ENCODE measurements at places on chromosomes 1 and 21. TPM values are rescaled to one million over a fixed set of nuclear protein-coding genes. Genes with fewer than 3 reads are reported as not detected.
A peak's percentile ranks its signal among the peaks of the same experiment; 100 is the strongest.

DNA sequence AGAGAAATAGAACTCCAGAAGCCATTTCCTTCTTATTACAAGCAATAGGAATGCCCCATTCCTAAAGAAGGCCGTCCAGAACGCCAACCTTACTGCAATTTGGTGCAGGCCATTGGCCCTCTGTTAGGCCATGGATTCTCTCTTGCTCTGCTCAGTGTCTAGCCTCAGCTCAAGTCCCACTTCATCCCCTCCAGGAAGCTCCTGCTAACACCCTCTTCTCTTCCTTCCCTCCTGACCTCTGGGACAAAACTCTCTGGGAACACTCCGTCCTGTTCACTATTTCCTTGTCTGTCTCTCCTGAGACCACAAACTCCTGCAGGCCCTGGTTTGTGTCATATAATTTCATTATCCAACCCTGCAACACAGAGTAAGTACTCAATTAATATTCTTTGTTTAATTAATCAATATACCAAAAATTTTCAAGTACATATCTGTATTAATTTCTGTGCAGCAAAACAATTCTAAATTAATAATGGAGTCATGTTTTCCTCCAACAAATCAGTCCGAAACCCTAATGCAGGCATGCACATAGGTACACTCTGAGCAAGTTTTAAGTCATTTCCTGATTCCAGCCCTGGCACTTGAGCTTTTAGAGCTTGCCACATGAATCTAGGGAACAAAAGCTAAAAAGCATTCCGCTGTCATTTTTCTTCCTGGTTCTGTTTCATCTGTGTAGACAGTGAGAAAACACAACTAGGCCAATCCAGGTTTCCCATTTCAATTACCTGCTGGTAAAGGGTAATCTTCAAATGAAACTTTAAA lies 245.3 kb downstream of the SETD4 start:
- peaks cover 4% of the 10 kb centered on the region for H3K36me3 ChIP-seq
- H3K4me1 ChIP-seq, result peaks cover 4% of the 10 kb centered on the region
- H3K27ac ChIP-seq, result no peak overlapping the region
- DNase-seq, result no peak
- H3K27me3 ChIP-seq, result no peaks in the 10 kb centered on the region
- H3K4me3 ChIP-seq, result no peak overlapping the region

GRCh38 chr1:205988585-205988995 lies 14.6 kb downstream of the RAB7B start:
- H3K36me3 ChIP-seq, result peaks cover 24% of the 10 kb centered on the region
- DNase-seq, result no peak
- H3K4me3 ChIP-seq, result no peak overlapping the region
- H3K4me1 ChIP-seq, result peaks cover 20% of the 10 kb centered on the region

- H3K36me3 ChIP-seq, result no peaks in the 10 kb centered on the region
- DNase-seq, result no peak
- peaks cover 23% of the 10 kb centered on the region for H3K27me3 ChIP-seq
- no peak overlapping the region for H3K27ac ChIP-seq
- H3K4me3 ChIP-seq, result no peak overlapping the region
Observed at GRCh38 chr1:207112616-207113296, 8.7 kb downstream of the C4BPA start.

GRCh38 chr1:48944811-48945210 lies 168.1 kb upstream of the BEND5 start:
- H3K36me3 ChIP-seq, result no peaks in the 10 kb centered on the region
- H3K4me3 ChIP-seq, result no peak overlapping the region
- no peak overlapping the region for H3K27ac ChIP-seq
- no peaks in the 10 kb centered on the region for H3K4me1 ChIP-seq
- H3K27me3 ChIP-seq, result peaks cover 8% of the 10 kb centered on the region

DNA sequence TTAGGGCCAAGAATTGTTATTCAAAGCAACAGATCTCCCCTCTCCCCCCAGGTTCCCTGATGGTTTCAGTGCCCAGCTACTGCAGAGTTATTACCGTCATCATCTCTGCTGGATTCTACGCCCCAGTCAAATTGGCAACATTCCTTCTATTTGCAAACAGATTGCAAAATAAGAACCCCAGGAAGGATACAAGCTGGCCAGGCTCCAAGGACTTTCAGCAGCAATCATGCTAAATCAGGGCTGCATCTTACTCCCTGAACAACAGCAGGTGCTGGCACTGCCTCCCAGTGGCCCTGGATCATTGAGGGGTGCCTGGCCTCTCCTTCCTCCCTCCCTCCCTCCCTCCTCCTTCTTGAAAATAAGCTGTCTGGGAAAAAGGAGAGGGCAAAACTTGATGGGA lies 521.6 kb upstream of the BEND5 start:
- no peaks in the 10 kb centered on the region for H3K27me3 ChIP-seq
- no peak for DNase-seq
- H3K4me1 ChIP-seq, result no peaks in the 10 kb centered on the region
- no peak overlapping the region for H3K4me3 ChIP-seq
- no peak overlapping the region for H3K27ac ChIP-seq
- H3K36me3 ChIP-seq, result no peaks in the 10 kb centered on the region

DNA sequence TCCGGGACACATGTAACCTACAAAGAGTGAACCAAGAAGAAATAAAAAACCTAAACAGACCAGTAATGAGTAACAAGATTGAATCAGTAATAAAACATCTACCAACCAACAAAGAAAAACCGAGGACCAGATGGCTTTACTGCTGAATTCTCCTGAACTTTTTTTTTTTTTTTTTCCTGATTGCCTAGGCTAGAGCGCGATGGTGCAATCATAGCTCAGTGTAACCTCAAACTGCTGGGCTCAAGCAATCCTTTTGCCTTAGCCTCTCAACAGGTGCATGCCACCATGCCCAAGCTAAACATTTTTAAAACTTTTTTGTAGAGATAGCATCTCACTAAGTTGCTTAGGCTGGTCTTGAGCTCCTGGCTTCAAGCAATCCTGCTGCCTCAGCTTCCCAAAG lies 11.2 kb upstream of the FGGY start:
- peaks cover 2% of the 10 kb centered on the region for H3K36me3 ChIP-seq
- H3K4me1 ChIP-seq, result no peaks in the 10 kb centered on the region
- H3K27ac ChIP-seq, result no peak overlapping the region

GRCh38 chr1:30522031-30523004 lies 201.1 kb downstream of the MATN1 start:
- H3K4me3 ChIP-seq, result no peak overlapping the region
- H3K27me3 ChIP-seq, result no peaks in the 10 kb centered on the region
- peak; percentile 48 for DNase-seq
- peaks cover 18% of the 10 kb centered on the region for H3K4me1 ChIP-seq

RBP7 gene
- total RNA-seq, result not detected

IGFN1 gene
- total RNA-seq, result 1.9 TPM

Data from chondrocyte (in vitro differentiated cells).